Mammary epithelial cell (primary cell): ENCODE measurements at places on chromosomes 3 and 15.

GRCh38 chr3:174859756-174860155 is 622 bp downstream of the NAALADL2 start:
- DNase-seq, result no peak

- peak; percentile 69 for DNase-seq
Observed at GRCh38 chr3:24493746-24494617, 668 bp downstream of the THRB start.

DNA sequence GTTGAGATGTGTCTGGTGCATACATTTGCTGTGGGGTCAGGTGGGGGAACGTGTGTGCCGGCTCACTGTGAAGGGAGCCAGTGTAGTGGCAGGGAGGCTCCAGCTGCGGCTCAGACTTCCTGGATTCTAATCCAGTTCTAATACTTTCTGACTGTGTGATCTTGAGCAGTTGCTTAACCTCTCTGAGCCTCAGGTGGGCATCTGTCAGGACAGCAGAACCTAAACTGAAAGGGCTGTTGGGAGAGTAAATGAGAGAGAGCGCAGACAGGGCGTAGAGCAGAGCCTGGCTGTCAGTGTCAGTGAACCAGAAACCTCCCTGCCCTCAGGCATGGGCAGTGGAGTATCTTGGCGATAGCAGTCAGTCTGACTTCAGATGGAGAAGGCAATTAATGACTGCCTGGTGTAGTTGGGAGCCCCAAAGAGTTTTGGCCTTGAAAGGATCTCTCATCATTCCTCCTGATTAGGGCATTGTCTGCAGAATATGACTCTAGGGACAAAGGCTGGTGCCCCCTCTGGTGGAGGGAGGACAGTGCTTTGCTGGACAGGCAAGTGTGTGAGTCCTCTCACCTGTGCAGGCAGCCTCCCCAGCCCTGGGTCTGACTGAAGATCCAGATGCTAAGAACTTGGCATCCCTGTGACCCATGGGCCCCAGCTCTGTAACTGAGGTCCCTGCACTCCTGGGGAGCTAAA is 9.6 kb downstream of the KBTBD13 start:
- peak; percentile 44 for DNase-seq

- peak; percentile 79 for DNase-seq
Observed at GRCh38 chr3:141454906-141455602, 31.8 kb upstream of the RASA2 start.

GRCh38 chr3:104436506-104436905 is 930.2 kb upstream of the ALCAM start:
- peak; percentile 9 for DNase-seq

GRCh38 chr3:32712506-32713055 is 27.6 kb downstream of the CNOT10 start:
- DNase-seq, result peak; percentile 7

- no peak for DNase-seq
Observed at GRCh38 chr3:75863130-75863529, 77.8 kb upstream of the ZNF717 start.

- no peak for DNase-seq
Observed at GRCh38 chr3:78809966-78810365, 957.8 kb downstream of the ROBO1 start.

GRCh38 chr3:74643636-74644035 is 29.2 kb upstream of the CNTN3 start:
- no peak for DNase-seq

GRCh38 chr3:170469151-170470062 is 50.7 kb downstream of the CLDN11 start:
- DNase-seq, result no peak
